EL (cell line): ENCODE measurements at places on chromosomes 1 and 21.

- DNase-seq, result no peak
Measured at GRCh38 chr1:24452922-24453485, 37.4 kb downstream of the NIPAL3 start.

GRCh38 chr1:214380396-214380795 is 99.4 kb downstream of the SMYD2 start:
- no peak for DNase-seq

- DNase-seq, result no peak
Measured at GRCh38 chr1:213914392-213914791, 73.4 kb upstream of the PROX1 start.

DNA sequence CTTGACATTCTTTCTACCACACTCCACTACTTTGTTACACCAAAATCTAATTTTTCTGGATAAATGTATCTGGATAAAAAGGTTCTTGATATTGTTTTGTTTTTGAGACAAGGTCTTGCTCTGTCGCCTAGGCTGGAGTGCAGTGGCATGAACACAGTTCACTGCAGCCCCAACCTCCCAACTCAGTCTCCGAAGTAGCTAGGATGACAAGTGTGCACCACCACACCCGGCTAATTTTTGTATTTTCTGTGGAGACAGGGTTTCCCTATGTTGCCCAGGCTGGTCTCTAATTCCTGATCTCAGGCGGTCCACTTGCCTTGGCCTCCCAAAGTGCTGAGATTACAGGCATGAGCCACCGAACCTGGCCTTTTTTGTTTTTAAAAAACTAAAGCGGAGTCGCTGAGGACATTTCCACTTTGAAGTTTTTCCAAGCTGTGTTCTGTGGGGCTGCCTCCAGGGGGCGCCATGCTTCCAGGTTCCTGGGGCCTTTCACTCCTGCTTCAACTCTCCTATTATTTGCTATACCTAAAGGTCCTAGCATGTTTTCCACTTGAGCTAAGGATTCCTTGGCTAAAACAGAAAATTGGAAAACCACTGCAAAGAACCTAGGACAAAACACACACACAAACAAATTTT is 14.1 kb upstream of the NCMAP start:
- no peak for DNase-seq

- DNase-seq, result no peak
Measured at GRCh38 chr1:81069856-81070255, 730.9 kb upstream of the ADGRL2 start.

DNA sequence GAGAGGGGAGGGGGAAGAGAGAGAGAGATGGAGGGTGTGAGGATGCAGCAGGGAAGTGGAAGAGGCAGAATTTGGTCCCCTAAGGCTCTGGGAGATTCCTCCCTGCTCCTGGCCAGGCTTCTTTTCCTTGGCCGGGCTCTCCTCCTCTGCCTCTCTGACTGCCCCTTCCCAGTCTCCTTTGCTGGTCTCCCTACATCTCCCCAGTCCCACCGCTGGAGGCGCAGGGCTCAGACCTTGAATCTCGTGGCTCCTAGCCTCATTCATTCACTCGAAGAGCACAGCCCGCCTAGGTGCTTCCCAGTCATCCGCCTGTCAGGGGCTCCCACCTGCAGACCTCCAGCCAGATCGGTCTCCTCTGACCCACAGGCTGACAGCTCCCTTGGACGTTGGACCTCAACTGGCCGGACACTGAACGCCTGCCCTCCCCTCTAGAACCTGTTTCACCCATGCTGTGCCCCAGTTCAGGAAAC is 76.5 kb downstream of the VWA5B1 start:
- DNase-seq, result peak; percentile 60

DNA sequence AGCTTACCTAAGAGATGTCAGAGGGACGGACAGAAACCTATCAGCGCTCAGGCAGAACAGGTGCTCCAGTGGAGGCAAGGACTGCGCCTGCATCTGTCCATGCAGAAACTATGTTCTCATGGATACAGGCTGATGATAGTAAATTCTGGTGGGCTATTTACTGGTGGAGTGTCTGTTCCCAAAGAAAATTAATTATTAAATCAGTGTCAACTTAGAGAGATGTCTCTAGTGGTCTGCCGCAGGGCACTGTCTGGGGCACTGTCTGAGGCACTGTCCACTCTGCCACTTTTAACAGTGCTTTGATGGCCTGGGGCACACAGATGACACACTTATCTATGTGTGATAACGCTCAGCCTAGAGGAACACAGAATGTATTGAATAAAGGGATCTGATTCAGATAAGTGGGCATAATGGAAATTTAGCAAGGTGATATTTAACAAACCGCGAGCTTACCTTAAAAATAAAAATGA is 148.1 kb downstream of the RGS7 start:
- no peak for DNase-seq

GRCh38 chr1:164855716-164856329 is 296.8 kb downstream of the PBX1 start:
- DNase-seq, result no peak

DNA sequence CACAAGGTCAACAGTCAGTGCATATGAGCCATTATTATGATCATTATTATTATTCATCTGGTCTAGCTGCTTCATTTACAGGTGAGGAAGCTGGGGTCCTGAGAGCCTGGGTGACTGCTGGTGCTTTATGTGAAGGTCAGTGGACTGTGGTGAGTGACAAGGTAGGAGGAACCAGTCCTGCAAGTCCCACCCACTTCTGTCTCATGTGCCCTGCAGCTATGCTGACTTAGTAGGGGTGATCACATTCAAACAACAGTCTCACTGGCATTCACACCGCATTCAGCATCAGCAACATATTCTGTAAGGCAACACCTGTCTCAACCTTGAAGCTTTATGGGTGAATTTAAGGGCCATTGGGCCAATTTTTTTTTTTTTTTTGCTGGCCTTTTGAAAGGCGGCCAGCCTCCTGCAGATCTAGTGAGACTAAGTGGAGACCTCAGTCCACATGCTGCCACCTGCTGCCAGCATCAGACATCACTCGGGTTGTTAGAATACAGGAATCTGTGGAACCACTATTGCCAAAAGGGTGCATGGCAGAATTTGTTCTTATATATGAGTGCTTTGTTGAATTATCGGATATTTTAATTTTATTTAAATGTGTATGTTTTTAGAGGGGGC is 59.9 kb upstream of the CACNA1E start:
- DNase-seq, result peak; percentile 25

DNA sequence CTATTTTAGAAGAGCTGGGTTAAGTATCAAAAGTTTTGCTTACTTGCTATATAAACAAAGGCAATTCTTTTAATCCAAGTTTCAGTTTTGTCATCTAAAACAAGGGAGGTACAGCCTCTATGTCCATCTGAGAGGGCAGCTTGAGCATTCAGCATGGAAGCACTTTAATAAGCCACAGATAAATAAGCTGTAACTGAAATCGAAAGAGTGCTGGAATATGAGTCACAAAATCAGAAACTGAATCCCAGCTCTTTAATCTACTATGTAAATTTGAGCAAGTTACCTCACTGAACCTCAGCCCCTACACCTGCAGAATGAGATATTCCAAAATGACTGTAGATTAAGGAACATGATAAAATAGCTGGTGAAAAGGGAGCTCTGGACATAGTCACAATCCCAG is 80.0 kb upstream of the HP1BP3 start:
- peak; percentile 16 for DNase-seq

- DNase-seq, result peak; percentile 67
Measured at GRCh38 chr1:227788271-227789083, 27.0 kb upstream of the PRSS38 start.

GRCh38 chr1:22832414-22832786 is 121.8 kb downstream of the EPHB2 start:
- DNase-seq, result peak; percentile 84

GRCh38 chr1:44688760-44689446 is 14.4 kb downstream of the ARMH1 start:
- no peak for DNase-seq

DNA sequence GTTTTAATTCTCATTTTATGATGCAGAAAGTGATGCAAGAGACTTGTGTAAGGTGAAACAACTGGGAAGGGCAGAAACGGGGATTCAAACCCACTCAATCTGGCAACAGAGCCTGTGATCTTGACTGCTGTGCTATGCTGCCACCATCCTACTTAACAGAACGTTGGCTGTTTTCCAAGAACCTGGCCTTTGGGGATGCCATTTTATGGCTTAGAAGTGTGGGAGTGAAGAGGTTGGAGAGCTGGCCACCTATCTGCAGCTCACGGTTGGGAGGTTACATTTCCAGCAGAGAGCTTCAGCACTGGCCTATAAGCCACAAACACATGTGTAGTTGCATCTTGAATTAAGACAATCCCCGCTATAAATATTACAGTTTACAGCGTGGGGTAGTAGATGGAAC is 235.3 kb downstream of the PRDM2 start:
- DNase-seq, result no peak

GRCh38 chr1:112798292-112798691 is 83.2 kb upstream of the PPM1J start:
- DNase-seq, result no peak

DNA sequence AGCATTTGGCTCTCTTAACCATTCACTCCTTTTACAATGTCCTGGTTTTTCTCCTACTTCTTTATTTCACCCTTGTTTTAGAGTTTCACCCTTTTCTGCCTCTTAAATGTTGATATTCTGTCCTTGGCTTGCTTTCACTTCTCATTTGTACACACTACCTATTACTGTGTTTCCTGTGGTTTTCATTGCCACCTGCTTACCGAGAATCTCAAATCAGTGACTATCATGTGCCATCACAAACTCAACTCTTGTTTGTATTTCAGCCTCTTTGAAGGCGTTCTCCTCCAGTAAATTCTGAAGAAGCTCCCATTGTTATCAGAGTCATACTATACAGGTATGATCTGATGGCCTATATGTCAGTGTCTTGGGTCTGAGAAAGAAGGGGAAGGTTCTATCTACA is 65.7 kb downstream of the NPHS2 start:
- DNase-seq, result no peak

DNA sequence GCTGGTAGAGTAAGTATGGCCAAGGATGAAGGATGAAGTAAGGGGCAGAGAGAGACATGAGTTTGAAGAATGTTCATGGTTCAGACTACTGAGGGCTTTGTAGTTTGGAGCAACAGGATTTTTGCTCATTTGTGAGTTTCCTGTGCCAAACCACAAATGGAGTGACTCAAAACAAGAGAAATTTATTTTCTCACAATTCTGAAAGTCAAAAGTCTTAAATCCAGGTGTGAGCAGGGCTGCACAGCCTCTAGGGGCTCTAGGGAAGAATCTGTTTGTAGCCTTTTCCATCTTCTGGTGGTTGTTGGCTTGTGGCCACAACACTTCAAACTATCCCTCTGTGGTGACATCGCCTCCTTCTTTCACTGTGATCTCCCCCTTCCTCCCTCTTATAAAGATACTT is 58.9 kb downstream of the RHOU start:
- DNase-seq, result no peak

DNA sequence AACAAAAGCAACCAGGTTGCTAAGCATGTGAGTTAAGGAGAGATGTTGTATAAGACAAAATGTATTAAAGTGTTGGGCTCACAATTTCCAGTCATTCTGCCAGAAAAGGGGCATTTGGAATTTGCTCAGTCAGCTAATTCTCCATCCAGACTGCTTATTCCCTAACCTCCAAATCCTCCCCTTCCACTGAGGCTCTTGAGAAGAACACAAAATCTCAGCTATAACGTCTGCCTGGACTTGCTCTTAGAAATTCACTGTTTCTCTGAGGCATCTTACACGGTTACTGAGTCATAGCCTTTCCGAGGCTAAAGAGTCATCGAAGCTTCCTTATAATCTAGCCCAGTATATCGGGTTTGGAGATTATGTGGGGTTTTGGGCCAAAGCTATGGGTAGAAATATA is 548.2 kb upstream of the ADGRL4 start:
- peak; percentile 34 for DNase-seq

- DNase-seq, result no peak
Measured at GRCh38 chr1:10065344-10065685, 32.6 kb downstream of the UBE4B start.

- DNase-seq, result no peak
Measured at GRCh38 chr1:203280061-203280460, 25.3 kb upstream of the BTG2 start.

DNA sequence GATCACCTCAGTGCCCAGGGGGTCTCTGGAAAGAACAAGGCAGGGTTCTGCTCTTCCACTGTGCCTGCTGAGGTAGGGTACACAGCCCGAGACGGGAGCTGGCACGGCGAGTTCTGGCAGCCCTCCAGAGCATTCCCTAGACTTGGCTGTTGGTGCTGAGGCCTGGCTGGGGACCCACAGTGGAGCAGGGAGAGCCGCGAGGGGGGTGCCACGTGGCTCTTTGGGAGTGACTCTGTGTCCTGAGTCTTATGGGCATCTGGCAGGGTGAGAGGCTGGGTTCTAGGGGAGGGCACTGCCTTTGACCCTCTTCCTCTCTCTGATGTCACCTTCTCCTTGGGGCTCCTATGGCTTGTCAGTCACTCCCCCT is 336.4 kb downstream of the CAMTA1 start:
- DNase-seq, result no peak

DNA sequence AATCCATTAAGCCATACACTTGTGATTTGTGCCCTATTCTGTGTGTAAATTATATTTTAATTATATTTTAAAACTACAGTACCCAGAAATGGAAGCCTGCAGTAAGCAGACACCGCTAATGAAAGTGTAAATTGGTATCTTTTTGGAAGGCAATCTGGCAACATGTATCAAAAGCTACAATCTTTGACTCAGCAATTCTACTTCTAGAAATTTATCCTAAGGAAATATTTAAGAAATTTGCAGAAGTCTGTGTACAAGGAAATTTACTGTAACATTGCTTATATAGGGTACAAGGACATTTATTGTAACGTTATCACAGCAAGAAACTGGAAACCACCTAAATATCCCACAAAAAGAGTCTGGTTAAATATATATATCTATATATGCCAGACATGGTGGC is 14.6 kb upstream of the ZMYM4 start:
- no peak for DNase-seq

DNA sequence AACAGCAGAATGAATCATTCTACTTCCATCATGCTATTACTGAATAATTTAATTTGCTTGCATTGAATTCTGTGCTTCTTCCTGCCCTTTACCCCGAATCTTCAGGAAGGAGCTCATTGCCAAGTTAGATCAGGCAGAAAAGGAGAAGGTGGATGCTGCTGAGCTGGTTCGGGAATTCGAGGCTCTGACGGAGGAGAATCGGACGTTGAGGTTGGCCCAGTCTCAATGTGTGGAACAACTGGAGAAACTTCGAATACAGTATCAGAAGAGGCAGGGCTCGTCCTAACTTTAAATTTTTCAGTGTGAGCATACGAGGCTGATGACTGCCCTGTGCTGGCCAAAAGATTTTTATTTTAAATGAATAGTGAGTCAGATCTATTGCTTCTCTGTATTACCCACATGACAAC is 44.2 kb downstream of the MAP3K7CL start:
- DNase-seq, result peak; percentile 9

- no peak for DNase-seq
Measured at GRCh38 chr1:153933430-153933829, 10.7 kb upstream of the GATAD2B start.

GRCh38 chr1:156146020-156146768 is 7.2 kb upstream of the SEMA4A start:
- peak; percentile 97 for DNase-seq

GRCh38 chr1:9193233-9193625 is 41.3 kb upstream of the H6PD start:
- DNase-seq, result no peak
